ENCODE measurements at places on chromosomes 6 and 20. TPM values are rescaled to one million over a fixed set of nuclear protein-coding genes. Genes with fewer than 3 reads are reported as not detected.

The COL9A1 gene
- total RNA-seq = not detected

The TBXT gene
- not detected for total RNA-seq

The CCM2L gene
- total RNA-seq = 0.45 TPM

The BPIFA1 gene
- not detected for total RNA-seq

The NRSN1 gene
- not detected for total RNA-seq

The CHD6 gene
- 4.9 TPM for total RNA-seq

The ADGRG6 gene
- total RNA-seq = 38.2 TPM

The NMBR gene
- total RNA-seq = not detected

The RUNX2 gene
- total RNA-seq = 2.0 TPM

The EYA4 gene
- total RNA-seq = 10.0 TPM

The TCF21 gene
- total RNA-seq = not detected

The TSPO2 gene
- not detected for total RNA-seq

The PRRT1 gene
- 0.41 TPM for total RNA-seq

The GCLC gene
- 109 TPM for total RNA-seq
